ENCODE measurements at places on chromosomes 3 and 15.

DNA sequence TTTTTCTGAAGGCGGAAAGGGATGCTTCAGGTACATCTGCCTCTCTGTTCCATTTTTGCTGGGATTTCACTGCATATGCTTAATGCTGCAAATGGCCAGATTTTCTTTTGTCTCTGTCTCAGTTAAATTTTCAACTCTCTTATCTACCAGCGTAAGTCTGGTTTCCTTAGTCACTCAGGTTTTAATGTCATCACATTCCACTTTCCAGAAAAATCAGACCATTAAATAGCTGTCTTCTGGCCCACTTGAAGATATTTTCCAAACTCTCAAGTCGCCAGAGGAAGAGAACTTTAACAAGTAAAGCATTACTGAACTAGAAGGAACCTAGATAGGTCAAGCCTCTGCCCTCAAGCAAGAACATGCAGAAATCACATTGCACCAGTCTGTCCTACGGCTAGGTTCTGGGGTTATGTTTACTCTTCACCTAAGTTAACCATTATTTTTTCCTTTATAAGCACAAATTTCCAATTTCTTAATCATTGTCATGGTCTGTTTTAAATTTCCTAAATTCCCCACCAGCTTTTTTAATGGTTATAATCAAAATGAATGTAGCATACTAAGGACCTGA is 26.5 kb downstream of the AVEN start:
- no peak for DNase-seq
- H3K4me1 ChIP-seq = peaks cover 3% of the 10 kb centered on the region

DNA sequence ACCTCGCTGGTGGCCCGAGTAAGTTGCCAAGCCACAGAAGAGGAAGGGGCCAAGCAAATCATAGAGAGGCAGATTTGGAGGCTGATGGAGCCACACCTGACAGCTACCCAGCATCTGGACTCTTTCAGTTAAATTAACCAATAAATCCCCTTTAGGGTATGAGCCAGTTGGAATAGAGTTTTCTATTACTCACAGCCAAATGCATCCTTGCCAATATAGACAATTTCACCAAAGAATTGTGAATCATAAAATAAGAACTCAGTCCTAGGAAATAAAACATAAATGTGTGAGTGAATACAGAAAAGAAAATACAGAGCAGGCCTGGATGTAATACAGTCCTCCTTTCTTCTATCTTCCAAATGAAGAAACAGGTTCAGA is 161.6 kb upstream of the ANKRD28 start:
- no peaks in the 10 kb centered on the region for H3K36me3 ChIP-seq
- no peaks in the 10 kb centered on the region for H3K4me1 ChIP-seq
- H3K4me3 ChIP-seq = no peak overlapping the region
- DNase-seq = no peak
- H3K27me3 ChIP-seq = peaks cover 5% of the 10 kb centered on the region
- H3K27ac ChIP-seq = no peak overlapping the region

GRCh38 chr15:91965501-91966193 is 112.1 kb downstream of the SLCO3A1 start:
- no peak overlapping the region for H3K4me3 ChIP-seq
- no peak for DNase-seq
- no peaks in the 10 kb centered on the region for H3K27me3 ChIP-seq

DNA sequence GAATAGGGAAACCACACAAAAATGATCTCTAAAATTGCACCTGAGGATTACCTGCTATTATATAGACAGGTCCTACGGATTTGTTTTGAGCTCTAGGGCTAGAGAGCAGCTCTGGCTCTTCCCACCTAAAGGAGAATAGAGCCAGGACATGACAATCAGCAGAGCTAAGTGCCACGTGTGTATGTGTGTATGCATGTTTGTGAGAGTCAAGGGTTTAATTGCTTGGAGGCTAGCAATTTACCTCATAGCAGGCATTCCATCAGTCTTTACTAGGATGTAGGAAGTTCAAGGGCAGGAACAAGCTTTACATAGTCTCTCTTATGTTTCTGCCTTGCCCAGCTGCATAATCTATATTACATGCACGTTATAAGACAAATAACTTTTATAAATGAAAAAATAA is 498.2 kb downstream of the NSUN3 start:
- DNase-seq = no peak
- H3K36me3 ChIP-seq = no peaks in the 10 kb centered on the region
- H3K4me3 ChIP-seq = no peak overlapping the region
- no peaks in the 10 kb centered on the region for H3K27me3 ChIP-seq

GRCh38 chr3:125110016-125110875 is 54.4 kb upstream of the HEG1 start:
- H3K36me3 ChIP-seq = peaks cover 2% of the 10 kb centered on the region
- H3K27ac ChIP-seq = no peak overlapping the region
- peaks cover 23% of the 10 kb centered on the region for H3K4me1 ChIP-seq
- H3K27me3 ChIP-seq = peaks cover 32% of the 10 kb centered on the region

- no peaks in the 10 kb centered on the region for H3K27me3 ChIP-seq
- H3K4me3 ChIP-seq = no peak overlapping the region
- H3K4me1 ChIP-seq = no peaks in the 10 kb centered on the region
- no peak for DNase-seq
Observed at GRCh38 chr3:129567176-129567705, 24.3 kb downstream of the H1-8 start.

- no peaks in the 10 kb centered on the region for H3K27me3 ChIP-seq
- no peaks in the 10 kb centered on the region for H3K36me3 ChIP-seq
Observed at GRCh38 chr3:13569201-13569600, 20.3 kb downstream of the FBLN2 start.
